AG20443 (cell line): ENCODE measurements at places on chromosomes 1 and 21.

GRCh38 chr1:160550572-160551034 lies 27.5 kb upstream of the SLAMF6 start:
- DNase-seq, result no peak

GRCh38 chr1:185315445-185316071 lies 1.5 kb downstream of the IVNS1ABP start:
- no peak for DNase-seq

DNA sequence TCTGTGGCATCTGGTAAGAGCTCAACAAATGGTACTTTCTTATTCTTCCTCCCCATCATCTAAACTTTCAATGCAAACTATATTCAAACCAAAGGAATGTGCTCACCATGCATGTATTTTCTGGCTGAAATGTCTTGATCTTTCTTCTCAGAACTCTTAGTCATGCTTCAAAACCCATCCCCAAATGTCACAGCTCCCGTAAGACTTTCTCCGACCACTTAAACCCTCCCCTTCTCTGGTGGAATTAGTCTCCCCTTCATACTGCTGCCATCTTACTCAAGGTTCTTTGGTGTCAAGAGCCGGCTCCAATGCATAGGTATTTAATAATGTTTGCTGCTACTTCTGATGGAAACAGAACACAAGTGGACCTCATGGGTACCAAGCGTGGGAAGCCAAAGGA lies 538.1 kb downstream of the MATN1 start:
- DNase-seq, result no peak

DNA sequence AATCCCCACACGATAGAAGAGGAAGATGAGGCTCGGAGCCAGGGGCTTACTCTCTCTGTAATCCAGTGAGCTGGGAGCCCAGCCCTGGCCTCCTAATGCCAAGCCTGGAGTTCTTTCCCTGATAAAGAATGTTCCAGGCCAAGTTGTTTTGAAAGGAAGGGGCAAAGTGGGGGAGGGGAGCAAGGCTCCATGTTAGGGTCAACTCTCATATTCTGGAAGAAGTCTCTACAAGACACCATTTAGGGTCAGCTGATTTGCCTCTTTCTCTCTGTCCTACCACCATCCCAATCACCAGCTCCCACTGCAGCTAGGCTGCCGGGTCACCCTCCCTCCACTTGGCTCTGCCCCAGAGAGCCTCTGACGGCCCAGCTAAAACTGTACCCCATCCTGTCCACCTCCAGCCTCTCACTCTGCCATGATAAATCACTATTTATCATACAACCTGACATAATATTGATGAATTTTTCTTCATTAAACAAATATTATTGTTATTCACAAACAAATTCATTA lies 95.0 kb downstream of the GLIS1 start:
- no peak for DNase-seq

GRCh38 chr1:108592030-108592759 lies 32.3 kb downstream of the EEIG2 start:
- no peak for DNase-seq

- DNase-seq, result no peak
Measured at GRCh38 chr1:87683196-87683956, 354.7 kb downstream of the LMO4 start.
